Osteoblast (primary cell): ENCODE measurements at places on chromosomes 1 and 21. TPM values are rescaled to one million over a fixed set of nuclear protein-coding genes. Genes with fewer than 3 reads are reported as not detected.
A peak's percentile ranks its signal among the peaks of the same experiment; 100 is the strongest.

LCE1B gene
- total RNA-seq: not detected in 2 replicates

HCN3 gene
- total RNA-seq: 2.5 and 2.9 TPM in 2 replicates

TRIM67 gene
- total RNA-seq: 0.29 and 0.36 TPM in 2 replicates

CYP4Z1 gene
- total RNA-seq: not detected in 2 replicates

AVPR1B gene
- total RNA-seq: not detected in 2 replicates

GRCh38 chr1:39842836-39843235, 40.5 kb downstream of the TRIT1 start:
- no peak for DNase-seq
- H3K27ac ChIP-seq: no peak overlapping the region
- peaks cover 77% of the 10 kb centered on the region for H3K36me3 ChIP-seq
- H3K4me3 ChIP-seq: no peak overlapping the region
- H3K4me1 ChIP-seq: peaks cover 17% of the 10 kb centered on the region
- H3K27me3 ChIP-seq: no peaks in the 10 kb centered on the region

DNA sequence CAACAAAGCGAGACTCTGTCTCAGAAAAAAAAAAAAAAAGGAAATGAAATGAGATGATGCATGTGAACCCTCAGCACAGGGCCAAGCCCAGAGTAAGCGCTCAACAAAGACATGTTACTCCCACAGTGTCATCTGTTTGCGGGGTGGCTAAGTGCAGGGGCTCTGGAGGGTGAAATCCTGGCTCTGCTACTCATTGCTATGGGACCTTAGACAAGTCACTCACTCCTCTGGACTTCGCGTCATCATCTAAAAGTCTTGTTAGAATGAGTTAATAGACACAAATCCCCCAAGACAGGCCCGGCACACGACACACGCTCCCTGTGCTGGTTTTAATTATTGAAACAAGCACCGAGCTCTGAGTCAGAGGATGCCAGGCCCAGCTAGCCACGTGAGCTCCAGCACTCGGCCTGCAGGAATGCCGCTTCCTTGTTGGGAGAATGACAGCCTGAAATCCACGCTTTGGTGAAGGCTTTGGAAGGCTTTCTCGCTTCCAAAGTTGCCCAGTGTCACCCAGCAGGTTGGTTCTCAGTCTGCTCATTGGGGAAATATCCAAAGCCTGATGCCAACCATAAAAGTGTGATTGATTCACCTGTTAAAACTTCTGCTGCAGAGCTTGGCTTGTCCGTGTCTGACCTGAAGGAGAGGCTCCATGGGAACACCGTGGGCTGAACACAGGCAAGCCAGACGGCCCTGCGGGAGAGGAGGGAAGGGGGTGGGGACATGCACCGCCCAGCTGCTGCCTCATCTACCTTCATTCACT, 36.7 kb upstream of the TARDBP start:
- H3K27me3 ChIP-seq: peaks cover 2% of the 10 kb centered on the region
- no peak overlapping the region for H3K4me3 ChIP-seq
- no peaks in the 10 kb centered on the region for H3K36me3 ChIP-seq
- peak overlapping the region; percentile 0 for H3K27ac ChIP-seq
- peaks cover 24% of the 10 kb centered on the region for H3K4me1 ChIP-seq

DNA sequence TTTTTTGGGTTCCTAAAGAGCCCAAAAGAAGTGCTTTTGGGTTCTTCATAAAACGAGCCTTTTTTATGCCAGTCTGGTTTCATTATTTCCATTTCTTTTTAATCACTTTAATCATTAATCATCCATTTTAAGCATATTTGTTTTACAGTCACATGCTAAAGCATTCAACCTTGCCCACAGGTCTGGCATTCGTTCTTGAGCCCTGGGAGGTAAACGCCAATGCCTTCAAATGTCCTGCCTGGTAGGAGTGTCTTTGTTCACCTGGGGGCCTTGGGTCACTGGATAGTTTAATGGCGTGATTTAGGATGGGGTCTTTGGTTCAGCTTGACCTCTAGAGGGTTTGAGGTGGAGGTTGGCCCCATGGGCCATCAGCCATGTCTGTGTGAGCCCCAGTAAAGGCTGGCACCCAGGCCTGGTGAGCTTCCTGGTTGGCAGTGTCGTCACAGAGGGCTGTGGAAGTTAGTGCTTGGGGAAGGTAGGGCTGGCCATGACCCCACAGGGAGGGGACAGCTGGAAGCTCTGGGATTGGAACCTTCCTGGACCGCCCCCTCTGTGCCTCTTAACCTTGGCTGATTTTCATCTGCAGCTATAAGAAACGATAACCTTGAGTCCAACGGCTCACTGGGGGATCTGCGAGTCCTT, 20.2 kb downstream of the C1orf174 start:
- no peak overlapping the region for H3K27ac ChIP-seq
- H3K27me3 ChIP-seq: no peaks in the 10 kb centered on the region
- H3K4me3 ChIP-seq: no peak overlapping the region
- H3K4me1 ChIP-seq: no peaks in the 10 kb centered on the region
- no peak for DNase-seq

- no peak overlapping the region for H3K27ac ChIP-seq
- H3K27me3 ChIP-seq: no peaks in the 10 kb centered on the region
- H3K36me3 ChIP-seq: no peaks in the 10 kb centered on the region
Measured at GRCh38 chr1:81435175-81435574, 365.6 kb upstream of the ADGRL2 start.

GRCh38 chr1:109263234-109263596, 13.9 kb downstream of the CELSR2 start:
- DNase-seq: peak; percentile 85
- H3K27me3 ChIP-seq: no peaks in the 10 kb centered on the region
- H3K4me3 ChIP-seq: no peak overlapping the region
- H3K4me1 ChIP-seq: peaks cover 6% of the 10 kb centered on the region
- no peaks in the 10 kb centered on the region for H3K36me3 ChIP-seq

- H3K4me1 ChIP-seq: peaks cover 3% of the 10 kb centered on the region
- no peak overlapping the region for H3K4me3 ChIP-seq
- H3K27ac ChIP-seq: no peak overlapping the region
- peaks cover 3% of the 10 kb centered on the region for H3K27me3 ChIP-seq
- no peaks in the 10 kb centered on the region for H3K36me3 ChIP-seq
Measured at GRCh38 chr21:35911412-35912191, 148.7 kb downstream of the SETD4 start.

DNA sequence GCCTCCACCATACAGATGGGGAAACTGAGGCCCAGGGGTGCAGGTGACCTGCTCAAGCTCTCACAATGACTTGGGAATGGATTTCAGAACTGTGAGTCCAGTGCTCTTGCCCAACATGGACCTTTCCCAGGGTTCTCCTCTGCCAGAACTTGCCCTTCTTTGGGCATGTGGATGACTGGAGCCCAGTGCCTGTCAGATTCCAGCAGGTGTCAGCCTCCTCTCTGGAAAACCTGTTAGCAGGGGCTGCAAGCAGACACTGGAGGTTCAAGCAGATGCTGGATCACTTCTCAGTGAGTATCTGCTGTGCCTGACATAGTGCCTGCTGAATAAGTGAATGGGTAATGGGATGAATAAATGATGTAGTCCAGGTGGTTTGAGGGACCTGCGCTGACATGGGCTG, 314.2 kb upstream of the POU3F1 start:
- H3K27me3 ChIP-seq: no peaks in the 10 kb centered on the region
- no peak overlapping the region for H3K27ac ChIP-seq
- DNase-seq: no peak
- H3K4me3 ChIP-seq: no peak overlapping the region
- H3K4me1 ChIP-seq: no peaks in the 10 kb centered on the region

- DNase-seq: no peak
- no peaks in the 10 kb centered on the region for H3K36me3 ChIP-seq
- peak overlapping the region; percentile 2 for H3K4me3 ChIP-seq
- peak overlapping the region; percentile 89 for H3K27ac ChIP-seq
- peaks cover 20% of the 10 kb centered on the region for H3K4me1 ChIP-seq
Measured at GRCh38 chr1:231827337-231828105, 200.9 kb downstream of the DISC1 start.

DNA sequence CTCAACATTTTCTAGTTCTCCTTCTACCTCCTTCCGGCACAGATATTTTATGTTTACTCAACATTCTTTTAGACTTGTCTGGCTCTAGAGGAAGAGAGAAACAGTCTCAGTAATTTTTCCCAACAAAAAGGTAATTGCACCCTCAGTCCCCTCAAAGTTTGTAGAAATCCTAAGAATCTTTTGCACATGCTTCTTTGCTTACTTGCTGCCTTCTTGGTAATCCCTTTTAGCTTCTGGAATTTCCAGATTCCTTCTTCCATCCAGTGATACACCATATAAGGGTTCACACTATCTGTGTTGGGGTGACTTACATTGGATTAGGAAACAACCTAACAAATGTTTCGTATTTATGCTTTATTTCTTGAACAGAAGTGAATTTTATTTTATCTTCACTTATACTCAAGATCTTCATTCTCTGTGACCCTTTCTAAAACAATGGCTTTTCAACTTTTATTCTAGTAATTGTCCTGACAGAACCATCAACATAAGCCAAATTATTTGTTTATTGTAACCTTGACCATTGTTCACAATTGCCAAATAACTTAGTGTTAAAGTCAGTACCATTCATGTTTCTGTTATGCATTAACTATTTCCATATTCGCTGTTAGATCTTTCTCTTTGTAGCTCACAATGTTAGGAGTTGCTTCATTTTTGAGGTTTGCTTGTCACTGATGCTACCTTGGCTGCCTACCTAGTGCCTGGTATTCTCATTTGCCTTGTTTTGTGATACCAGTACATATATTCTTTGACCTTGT, 238.1 kb downstream of the HMCN1 start:
- H3K4me3 ChIP-seq: no peak overlapping the region
- H3K27me3 ChIP-seq: no peaks in the 10 kb centered on the region
- peaks cover 50% of the 10 kb centered on the region for H3K4me1 ChIP-seq
- H3K27ac ChIP-seq: peak overlapping the region; percentile 68

- DNase-seq: no peak
- no peaks in the 10 kb centered on the region for H3K36me3 ChIP-seq
Measured at GRCh38 chr1:189121941-189122340, 1355.7 kb downstream of the BRINP3 start.
